ENCODE measurements at places on chromosomes 3 and 15.

DNA sequence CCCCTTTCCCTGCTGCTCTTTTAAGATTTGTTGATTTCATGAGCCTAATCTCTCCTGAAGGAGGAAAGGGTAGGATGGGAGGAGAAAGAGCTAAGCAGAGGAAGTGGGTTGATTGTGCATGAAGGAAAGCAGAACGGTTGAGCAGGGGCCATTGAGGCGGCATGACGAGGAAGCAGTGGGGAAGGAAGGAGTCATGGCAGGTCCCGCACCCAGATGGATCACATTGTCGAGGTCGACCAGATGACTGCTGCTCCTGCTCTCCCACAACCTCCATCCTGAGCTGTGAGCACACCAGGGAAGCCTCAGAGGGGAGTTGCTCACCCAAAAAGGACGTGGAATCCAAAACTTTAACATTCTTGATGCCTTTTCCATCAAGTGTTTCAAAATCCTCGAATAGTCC, 42.8 kb downstream of the ABTB1 start:
- DNase-seq, result no peak

GRCh38 chr15:75346796-75347221, at the start of gene NEIL1:
NEIL1 (plus strand) TSS chr15:75347039; CDS start chr15:75348906, 1,867 bp downstream.
- no peak for DNase-seq

DNA sequence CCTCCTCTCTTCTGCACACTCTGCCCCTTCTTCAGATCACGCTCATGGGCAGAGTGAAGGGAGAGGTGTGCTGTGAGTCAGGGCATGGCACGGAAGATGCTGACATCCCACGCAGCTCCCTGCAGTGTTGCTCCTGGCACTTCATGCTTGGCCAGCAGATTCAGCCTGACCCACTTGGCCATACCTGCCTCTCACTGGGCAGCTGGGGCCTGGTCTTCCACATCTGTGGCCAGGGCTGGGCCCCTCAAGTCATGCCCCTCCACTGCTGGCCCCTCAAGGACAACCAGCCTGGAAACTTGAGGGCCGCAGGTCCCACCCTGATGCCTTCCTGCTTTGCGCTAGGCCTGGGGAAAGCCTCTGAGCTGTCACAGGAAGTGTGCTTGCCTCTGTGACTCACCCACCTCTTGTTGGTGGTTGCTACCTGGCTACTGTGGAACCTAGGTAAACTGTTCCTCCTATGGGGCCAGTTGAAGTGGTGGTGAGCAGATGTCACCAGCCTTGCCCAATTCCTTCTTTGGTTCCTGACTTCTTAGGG, 48.7 kb downstream of the BSN start:
- DNase-seq, result no peak

DNA sequence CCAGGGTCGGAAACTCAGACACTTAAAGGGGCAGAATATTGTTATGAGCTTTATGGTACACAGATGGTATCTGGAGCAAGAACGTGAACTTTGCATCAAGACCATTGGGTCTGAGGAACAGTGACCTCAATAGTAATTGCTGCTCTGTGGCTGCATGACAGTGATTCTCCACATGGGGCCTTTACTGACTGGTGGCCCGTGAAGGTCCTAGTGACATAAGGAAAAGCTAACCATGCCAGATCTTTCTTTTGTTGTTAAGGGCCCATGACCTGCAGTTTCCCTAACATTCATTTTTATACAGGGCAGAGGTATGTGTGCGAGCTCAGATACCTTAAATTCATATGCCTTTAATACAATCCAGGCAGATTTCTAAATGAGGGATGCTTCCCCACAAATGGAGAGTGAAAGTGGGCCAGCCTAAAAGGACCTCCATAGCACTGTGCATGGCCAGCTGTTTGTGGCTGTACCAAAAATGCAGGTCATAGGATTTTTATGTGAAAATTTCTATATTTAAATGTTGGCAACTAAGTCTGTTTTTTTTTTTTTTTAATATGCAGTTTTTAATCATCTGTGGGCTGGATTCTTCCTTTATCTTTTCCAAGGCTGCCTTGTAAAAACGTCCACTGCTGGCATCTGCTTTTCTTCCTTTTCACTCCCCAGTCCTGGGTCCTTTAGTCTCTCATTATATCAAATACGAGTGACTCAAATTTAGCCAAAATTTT, 188.0 kb upstream of the IL12A start:
- no peak for DNase-seq

GRCh38 chr3:154851644-154852043, 228.5 kb upstream of the MME start:
- DNase-seq, result no peak

GRCh38 chr3:195403244-195403643, 39.6 kb downstream of the ACAP2 start:
- no peak for DNase-seq

- no peak for DNase-seq
Observed at GRCh38 chr3:3666664-3667063, 132.6 kb upstream of the LRRN1 start.

DNA sequence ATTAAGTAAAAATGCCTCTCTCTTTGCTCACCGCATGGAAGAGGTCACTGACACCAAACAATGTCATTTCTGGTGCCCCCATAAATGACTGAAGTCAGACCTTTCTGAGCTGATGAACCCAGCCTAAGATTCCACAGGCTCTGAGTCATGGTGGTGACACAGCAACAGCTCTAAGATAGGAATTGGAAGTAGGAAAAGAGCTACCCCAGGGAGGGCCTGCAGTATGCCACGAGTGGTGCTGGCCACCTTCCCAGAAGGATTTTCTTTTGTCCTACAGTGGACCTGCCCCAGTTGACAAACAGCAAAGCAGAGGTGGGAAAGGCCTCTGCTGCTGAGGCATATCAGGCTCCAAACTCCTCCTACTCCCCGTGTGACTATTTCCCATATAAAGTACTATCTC, 208.1 kb downstream of the MINAR1 start:
- peak; percentile 65 for DNase-seq

GRCh38 chr3:192239956-192240355, 487.4 kb downstream of the FGF12 start:
- no peak for DNase-seq

GRCh38 chr15:76206325-76206976, 104.8 kb downstream of the ETFA start:
- no peak for DNase-seq

- DNase-seq, result no peak
Observed at GRCh38 chr15:81911022-81911971, 134.5 kb downstream of the MEX3B start.

DNA sequence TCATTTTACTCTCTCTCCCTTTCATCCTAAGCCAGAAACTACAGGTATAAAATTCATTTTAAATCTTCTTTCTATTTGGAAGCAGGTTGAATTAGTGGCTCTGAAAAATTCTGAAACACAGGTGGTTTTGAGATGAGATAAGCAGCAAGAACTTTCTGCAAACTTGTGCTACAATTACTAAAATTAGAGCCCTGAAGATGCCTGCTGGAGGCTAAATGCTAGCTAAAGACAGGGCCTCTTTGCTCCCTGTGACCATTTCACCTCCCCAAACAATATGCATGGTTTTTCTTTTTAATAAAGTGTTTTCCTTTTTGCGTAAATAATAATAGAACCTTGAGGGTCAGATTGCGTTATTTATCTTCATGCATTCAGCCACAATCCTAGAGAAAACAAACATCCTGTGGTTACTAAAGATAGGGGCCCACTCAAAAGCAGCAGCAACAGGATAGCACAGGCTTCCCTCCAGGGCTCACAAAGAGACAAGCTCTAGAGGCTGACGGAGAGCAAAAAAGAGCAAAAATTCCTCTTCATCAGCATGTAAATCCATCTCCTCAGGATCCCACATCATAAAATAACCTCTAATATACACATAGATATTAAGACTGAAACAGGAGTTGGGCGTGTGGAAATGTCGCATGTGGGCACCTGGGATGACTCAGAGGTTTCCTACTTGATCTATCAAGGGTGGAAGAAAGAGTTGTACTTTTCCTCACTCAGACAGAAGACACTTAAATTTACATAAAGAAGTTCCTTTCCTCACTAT, 26.5 kb upstream of the CP start:
- no peak for DNase-seq

- DNase-seq, result no peak
Observed at GRCh38 chr3:13159890-13160289, 86.7 kb upstream of the IQSEC1 start.

- no peak for DNase-seq
Observed at GRCh38 chr3:139538733-139539132, 809 bp downstream of the RBP1 start.

DNA sequence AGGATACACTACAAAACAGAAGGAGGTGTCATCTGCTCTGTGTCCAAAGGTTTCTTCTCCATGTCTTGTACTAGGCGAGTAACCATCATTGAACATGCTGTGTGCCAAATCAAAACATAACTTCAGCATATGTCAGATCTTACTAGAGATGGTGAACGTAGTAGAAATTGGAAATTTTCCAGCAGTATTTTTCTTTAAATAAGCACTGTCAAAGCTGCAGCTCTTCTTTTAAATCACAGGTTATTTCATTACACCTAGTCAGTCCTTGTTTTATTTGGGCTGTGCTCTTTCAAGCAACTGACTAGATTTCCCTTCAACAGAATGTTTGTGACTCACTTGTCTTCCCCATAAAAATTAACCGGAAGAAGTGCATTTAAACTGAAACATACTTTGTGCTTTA, 46.5 kb downstream of the MSL2 start:
- DNase-seq, result peak; percentile 15

DNA sequence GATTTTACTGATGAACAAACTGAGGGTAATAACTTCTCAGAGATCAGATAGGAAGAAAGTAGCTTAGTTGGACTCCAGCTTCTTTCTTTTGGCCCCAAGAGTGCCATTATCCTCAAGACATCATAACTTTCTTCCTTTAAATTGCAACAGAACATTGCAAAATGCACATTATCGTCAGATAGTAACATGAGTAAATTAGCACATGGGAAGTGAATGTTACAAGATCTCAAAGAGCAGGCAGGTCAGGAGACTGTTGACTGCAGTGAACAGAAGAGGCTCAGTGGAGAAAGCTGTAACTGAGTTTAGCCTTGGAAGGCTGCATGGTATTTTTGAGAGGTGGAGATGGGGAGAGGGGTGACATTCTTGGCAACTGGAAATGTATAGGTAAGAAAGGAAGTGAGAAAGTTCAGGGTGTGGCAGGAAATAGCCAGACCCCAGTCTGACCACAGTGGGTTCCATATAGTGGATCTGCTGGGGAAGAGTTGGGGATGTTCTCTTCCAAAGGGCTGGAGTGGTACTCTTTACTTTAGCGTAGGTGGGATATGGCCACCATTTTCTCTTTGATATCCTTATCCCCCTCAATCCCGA, 307.7 kb downstream of the RPLP1 start:
- no peak for DNase-seq

All from fibroblast of skin of left biceps (primary cell).